ENCODE measurements at places on chromosomes 13 and 19.

- no peak for DNase-seq
These were observed 49.3 kb downstream of the DLEU7 start for GRCh38 chr13:50794226-50794625.

DNA sequence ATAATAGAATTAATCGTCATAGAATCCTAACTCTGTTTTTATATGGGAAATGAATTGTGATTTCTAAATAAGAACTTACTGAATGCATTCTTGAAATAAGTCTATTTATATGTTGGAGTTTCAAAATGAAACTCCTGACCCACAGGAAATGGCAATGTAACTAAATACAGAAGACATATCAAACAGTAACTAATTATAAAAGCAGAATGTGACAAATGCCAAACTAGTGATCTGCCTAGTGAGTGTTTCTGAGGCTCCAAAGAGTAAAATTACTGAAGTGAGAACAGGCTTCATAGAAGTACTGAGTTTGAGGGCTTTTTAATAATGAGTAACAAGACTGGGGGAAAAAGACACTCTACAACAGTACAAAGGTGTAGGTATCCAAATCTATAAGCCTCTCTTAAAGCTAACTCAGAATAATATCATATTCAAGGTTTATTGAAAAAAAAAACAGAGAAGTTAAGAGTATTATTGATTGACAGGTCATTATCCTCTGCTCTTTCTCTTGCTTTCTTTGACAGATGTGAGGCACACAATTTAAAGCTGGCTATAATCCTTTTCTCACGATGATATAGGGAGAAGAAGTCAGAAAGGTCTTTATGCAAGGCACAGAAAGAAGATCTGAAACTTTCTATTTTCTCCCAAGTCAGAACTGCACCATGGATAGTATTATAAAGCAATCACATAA is 17.4 kb upstream of the ATXN8OS start:
- DNase-seq = no peak

- DNase-seq = no peak
These were observed 51.5 kb upstream of the C13orf46 start for GRCh38 chr13:114025405-114025713.

- no peak for DNase-seq
These were observed 4.5 kb downstream of the CCNA1 start for GRCh38 chr13:36436811-36437210.

GRCh38 chr19:31532034-31532433 is 182.8 kb upstream of the TSHZ3 start:
- DNase-seq = no peak

GRCh38 chr19:31099515-31100205 is 249.6 kb downstream of the TSHZ3 start:
- no peak for DNase-seq

- no peak for DNase-seq
These were observed 179.7 kb downstream of the STK24 start for GRCh38 chr13:98397221-98397620.

- no peak for DNase-seq
These were observed 12.9 kb downstream of the NHLRC3 start for GRCh38 chr13:39051157-39051556.

- no peak for DNase-seq
These were observed at the start of gene CYP4F12 for GRCh38 chr19:15672580-15673175. TSS of gene CYP4F12 (plus strand) at chr19:15673087. CDS start at chr19:15673530, 443 bp downstream.

DNA sequence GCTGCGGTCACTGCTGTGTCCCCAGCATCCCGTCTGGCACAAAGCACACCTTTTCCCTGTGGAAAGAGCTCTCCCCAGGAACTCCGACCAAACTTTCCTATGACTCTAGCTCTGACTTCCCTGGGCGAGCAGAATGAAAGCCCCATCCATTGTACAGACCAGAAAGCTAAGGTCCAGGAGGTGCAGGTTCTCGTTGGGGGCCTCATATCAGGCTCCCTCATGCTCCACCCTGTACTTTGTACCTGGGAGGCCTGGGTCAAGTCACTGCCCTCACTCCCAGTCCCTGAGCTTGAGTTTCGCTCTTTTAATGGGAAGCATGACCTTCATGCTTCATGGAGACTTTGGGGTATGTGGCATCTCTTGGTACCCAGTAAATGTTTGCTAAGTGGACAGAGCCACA is 18.4 kb downstream of the CYTH2 start:
- no peak for DNase-seq

DNA sequence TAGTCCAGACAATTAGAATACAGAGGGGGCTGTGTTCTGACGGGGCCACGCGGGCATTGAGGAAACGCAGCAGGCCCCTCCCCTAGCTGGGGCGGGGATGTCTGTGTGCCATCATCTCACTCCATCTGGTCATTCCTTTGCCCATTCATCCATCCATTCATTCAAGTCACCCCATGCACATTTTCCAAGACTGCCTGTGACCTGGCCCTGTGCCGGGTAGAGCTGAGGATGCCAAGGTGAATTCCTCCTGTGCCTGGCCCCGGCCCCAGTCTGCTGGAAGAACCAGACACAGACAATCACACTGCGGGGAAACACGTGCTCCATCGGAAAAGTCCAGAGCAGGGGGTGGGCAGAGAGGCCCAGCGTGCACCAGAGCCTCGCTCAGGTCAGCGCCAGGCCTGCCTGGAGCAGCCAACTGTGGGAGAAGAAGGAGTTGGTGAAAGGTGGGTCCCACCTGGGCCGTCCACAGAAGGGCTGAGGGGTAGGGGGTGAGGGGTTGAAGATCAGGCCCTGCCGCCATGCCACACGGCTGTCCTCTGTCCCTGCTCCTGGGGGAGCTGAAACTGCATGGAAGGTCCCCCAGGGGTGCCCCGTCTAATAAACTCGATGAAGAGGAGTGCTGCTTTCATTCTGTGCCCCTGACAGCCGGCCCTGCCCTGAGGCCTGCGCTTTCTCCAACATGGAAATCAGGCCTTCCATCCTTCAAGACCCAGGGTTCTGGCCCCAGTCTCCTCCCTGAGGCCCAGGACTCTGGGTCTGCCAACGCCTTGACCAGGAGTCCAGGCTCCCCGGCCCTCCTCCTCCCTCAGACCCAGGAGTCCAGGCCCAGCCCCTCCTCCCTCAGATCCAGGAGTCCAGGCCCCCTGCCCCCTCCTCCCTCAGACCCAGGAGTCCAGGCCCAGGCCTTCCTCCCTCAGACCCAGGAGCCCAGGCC is 1.6 kb upstream of the CACNG6 start:
- no peak for DNase-seq

DNA sequence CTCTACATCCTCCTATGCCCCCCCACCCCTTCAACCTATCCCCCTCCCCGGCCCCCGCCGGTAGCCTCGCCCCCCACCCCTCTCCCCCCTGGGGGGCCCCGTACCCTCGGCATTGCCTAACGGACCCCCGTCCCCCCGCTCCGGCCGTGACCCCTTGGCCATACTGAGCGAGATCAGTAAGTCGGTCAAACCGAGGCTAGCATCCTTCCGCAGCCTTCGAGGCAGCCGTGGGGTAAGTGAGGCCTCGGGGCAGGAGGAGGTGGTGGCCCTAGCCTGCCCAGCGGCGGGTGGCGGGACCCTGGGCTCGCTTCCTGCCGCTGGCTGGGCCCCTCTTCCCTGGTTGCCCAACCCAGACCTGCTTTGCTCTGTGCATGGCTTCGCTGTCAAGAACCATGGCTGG is 6.5 kb downstream of the TRIP10 start:
- DNase-seq = no peak

DNA sequence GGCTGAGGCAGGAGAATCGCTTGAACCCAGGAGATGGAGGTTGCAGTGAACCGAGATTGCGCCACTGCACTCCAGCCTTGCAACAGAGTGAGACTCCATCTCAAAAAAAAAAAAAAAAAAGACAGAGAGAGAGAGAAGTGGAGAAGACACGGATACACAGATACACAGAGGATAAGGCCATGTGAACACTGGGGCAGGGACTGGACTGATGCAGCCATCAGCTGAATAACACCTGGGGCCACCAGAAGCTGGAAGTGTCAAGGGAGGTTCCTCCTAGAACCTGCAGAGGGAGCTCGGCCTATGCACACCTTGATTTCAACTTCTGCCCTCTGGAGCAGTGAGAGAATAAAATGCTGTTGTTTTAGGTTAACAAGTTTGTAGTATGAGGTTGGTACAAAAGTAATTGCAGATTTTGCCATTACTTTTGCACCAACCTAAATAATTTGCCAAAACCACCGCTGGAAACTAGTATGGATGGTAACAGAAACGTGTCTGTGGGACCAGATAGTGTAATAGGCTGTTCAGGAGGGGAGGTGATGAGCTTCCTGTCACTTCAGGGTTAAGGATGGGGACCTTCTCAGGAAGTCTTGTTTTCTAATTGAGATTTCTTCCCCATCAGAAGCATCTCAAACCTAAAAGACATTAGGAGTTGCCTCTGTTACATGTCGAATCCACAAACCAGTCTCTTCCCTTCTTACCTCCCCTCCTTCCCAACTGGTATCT is 36.4 kb upstream of the IGSF23 start:
- no peak for DNase-seq

- no peak for DNase-seq
These were observed 22.9 kb downstream of the CCL25 start for GRCh38 chr19:8075158-8076074.

GRCh38 chr13:72552731-72553130 is 174.7 kb downstream of the MZT1 start:
- DNase-seq = no peak

DNA sequence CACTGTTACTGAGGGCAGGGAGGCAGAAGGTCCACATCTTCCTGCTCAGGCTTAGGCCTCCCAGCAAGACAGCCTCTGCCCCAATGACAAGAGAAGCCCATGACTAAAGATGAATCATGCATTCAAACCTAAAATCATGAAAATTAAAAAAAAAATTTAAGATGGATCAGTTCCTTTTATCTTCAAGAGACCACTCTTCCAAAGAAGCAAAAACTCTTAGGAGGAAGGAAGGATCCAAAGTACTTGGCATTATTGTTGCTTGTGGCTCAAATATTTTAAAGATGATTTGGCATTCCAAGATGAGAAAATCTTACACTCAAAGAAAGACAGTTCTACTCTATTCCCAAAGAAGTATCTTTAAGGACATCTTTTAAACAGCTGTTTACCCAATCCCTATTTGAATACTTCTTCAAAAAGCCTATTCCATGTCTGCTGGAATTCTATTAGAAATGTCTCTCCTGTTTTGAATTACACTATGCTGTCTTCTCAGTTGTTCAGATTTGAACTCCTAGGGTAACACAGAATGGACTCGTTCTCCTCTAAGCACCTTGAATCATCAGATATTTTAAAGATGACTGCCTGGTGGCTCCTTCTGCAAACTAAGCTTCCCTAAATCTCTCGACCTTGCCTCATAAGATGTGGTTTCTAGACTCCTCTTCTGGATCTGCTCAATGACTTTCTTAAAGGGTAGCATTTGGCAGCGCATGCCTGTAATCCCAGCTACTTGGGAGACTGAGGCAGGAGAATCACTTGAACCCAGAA is 7.0 kb downstream of the SERP2 start:
- DNase-seq = no peak

GRCh38 chr19:41616792-41617621 is 9.9 kb downstream of the CEACAM4 start:
- no peak for DNase-seq

- no peak for DNase-seq
These were observed 132.9 kb downstream of the PAN3 start for GRCh38 chr13:28271056-28271840.

GRCh38 chr13:85597790-85598500 is 201.3 kb downstream of the SLITRK6 start:
- DNase-seq = no peak

- DNase-seq = no peak
These were observed 357.5 kb downstream of the NALCN start for GRCh38 chr13:101058841-101059240.

GRCh38 chr19:12484011-12484370 is 625 bp downstream of the ZNF709 start:
- no peak for DNase-seq

DNA sequence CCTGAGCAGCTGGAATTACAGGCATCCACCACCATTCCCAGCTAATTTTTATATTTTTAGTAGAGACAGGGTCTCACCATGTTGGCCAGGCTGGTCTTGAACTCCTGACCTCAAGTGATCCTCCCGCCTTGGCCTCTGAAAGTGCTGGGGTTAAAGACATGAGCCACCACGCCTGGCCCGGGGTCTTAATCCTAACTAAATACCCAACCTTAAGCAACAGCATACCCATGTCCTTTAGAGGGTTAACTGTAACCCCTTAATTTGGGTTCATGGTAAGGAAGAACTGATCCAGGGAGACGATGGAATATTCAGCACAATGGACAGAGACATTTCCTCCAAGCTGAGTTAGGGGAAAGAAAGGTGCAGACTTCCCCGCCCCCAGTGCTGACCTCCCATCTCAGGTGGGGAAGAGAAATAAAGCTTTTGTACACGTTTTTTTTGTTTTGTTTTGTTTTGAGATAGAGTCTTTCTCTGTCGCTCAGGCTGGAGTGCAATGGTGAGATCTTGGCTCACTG is 8.7 kb upstream of the GALP start:
- DNase-seq = no peak

DNA sequence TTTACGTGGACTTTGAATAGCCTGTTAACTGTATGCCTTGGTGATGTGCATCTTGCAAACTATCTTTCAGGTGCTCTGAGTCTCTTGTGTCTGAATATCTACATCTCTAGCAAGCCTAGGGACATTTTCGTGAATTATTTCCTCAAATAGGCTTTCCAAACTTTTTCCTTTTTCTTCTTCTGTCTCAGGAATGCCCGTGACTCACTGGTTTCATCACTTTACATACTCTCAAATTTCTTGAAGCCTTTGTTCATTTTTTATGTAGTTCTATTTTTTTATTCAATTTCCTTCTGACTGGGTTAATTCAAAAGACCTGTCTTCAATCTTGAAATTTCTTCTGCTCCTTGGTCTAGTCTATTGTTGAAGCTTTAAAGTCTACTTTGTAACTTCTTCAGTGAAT is 332.2 kb downstream of the OXGR1 start:
- no peak for DNase-seq

GRCh38 chr19:31439270-31439573 is 90.0 kb upstream of the TSHZ3 start:
- no peak for DNase-seq

DNA sequence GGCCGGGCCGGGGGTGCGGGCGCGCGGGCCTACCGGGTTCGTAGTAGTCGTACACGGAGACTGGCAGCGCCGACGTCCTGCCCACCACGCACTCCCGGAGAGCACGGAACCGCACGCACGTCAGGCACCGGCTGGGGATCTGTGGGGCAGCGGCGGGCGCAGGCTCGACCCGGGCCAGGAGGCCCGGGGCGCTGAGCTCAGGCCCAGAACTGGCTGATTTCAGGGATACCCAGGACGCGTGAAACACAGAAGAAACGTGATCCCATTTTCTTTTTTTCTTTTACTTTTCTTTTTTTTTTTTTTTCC is 9.0 kb downstream of the F2RL3 start:
- no peak for DNase-seq

GRCh38 chr13:48849515-48849914 is 126.2 kb upstream of the FNDC3A start:
- DNase-seq = no peak

DNA sequence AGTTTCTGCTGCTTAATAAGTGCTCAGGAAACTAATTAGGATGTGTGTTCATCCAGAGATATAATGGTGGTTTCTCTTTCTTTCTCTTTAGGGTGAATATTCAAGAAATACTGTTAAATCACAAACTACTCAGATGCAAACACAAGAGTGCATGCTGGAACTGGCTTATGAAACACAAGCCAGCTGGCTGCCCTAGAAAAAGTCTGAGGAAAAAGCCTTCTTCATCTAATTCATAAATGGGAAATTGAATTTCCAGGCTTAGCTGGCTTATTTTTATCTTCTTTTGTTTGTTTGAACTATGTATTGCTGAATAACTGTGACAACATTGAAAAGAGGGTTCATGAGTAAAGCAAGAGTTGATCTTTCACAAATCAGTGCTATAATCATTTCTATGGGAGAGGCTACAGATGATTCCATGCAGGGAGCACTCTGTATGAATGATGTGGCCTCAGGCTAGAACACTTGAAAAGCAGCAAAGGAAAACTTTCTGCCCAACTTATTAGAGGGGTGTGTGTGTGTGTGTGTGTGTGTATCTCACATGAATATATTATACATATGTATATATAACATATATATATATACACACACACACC is 69.8 kb upstream of the SCEL start:
- no peak for DNase-seq
